Fibroblast of skin of right quadriceps (primary cell): ENCODE measurements at places on chromosomes 1 and 21.

- no peak for DNase-seq
These were observed 115.2 kb upstream of the SNX7 start for GRCh38 chr1:98546319-98546718.

DNA sequence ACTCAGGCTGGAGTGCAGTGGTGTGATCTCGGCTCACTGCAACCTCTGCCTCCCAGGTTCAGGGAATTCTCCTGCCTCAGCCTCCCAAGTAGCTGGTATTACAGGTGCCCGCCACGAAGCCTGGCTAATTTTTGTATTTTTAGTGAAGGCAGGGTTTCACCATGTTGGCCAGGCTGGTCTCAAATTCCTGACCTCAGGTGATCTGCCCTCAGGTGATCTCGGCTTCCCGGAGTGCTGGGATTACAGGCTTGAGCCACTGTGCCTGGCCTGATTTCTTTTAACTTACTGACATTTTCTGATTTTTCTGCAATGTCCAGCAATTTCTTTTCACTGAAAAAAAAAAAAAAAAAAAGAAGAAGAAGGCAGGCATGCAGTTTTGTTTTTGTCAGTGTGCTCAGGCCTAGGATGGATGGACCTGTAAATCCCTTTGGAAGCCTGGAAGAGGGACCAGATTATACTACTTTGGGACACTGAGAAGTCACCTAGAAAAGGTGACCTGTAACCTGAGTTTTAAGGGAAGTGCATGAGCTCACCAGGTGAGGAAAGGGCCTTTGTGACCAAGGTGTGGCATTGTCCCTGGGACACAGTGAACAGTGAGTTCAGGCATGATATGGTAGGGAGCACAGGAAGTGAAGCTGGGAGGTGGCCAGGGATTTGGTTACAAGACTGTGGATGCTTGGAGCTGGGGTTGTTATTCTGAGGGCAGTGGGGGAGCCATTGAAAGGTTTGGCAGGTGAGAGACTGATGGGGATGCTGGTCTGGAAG is 2.7 kb upstream of the TMEM61 start:
- DNase-seq: no peak

DNA sequence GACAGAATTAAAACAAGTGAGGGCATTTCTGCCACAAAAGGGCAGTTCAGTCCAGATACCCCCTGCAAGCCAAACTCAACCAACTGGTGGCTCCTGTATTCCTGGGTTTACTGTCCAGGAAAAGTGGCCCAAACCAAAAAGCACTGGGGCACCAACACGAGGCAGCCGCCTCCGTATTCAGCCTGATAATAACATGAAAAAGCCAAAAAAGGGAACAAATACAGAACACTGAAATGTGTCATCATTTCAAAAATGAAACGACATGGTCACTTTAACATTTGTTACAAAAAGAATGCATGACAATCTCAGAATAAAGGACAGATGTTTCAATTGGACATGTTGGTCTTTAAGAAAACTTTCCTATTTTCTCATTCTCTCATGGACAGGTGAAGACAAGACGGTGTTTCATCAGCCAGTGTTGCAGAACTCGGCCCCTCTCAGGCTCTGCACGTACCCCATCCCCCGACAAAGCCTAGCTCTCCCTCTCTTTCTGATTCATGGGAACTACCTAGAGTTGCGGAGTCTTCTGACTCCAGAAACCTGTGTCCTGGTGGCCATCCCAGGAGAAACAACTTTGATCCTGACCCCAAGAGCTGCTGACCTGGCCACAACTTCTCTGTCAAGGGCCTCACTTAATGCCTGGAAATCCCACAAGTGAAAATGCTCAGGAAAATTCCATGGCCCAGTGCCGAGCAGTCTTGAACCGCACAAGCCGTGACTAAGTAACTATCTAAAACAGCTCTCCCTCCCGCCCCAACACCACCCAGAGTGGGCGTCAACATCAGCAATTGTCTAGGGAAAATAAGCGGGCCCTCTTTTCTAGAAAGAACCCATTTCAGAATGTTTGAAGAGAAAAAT is 27.1 kb downstream of the ZBTB17 start:
- DNase-seq: peak; percentile 92

DNA sequence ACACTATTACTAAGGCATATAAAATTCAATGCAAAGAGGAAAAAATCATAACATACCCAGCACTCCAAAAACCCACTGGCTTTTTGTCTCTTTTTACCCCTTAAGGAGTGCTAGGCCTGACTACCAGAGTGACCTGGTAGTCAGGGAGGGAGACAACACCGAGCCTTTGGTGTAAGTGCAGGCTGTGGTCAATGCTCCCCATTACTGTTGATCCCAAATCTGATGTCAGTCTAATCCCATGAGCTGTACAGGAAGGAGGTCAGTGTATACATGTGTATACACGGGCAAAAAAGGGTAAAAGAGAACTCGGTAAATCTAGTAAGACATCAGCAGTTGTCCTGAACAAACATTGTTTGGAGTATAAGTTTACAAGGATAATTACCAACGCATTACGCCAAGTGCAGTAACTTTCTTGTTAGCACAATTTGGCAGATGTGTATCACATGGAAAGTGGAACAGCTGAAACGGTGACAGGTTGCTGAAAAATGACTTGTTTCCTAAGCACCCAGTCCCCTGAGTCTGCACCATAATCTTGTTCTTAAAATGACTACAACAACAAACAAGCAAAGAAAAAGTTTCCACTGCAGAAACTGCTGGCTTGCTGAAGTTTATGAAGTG is 217.9 kb downstream of the KCNH1 start:
- DNase-seq: no peak

DNA sequence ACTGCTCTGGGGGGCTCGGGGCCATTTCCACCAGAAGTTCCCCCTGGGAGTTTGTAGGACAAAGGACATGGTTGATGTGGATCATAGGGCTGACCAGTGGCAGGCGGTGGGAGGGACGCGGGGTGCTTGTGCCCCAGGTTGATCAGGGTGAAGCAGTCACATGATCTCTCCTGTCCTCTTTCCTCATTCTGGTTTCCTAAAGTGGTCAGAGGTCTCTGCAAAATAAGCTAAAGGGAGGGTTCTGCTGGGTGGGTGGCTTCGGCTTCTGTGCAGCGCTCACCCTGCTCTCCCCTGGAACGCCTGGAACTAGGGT is 9.2 kb downstream of the PDXK start:
- no peak for DNase-seq

DNA sequence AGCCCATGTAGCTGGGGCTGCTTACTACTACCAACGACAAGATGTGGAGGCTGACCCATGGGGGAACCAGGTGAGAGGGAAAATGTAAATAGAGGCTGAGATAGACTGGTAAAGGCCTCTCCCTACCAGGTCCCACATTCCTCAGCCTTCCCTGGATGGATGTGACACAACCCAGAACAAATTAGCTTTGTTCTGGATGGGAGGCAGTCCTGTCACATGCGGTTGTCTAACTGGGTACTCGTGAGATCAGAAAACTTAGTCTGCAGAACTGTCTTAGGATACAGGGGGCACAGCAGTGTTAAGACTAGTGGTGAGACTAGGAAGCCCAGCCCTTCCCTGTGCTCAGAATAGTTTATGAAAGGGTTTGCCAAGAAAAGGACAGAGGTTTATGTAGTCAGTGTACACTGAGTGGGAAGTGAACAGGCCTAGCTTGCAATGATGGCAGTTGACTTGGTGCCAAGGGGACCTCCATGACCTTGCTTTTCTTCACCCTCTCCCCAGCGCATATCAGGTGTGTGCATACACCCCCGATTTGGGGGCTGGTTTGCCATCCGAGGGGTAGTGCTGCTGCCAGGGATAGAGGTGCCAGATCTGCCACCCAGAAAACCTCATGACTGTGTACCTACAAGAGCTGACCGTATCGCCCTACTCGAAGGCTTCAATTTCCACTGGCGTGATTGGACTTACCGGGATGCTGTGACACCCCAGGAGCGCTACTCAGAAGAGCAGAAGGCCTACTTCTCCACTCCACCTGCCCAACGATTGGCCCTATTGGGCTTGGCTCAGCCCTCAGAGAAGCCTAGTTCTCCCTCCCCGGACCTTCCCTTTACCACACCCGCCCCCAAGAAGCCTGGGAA is 8.4 kb downstream of the MMACHC start:
- DNase-seq: no peak

- peak; percentile 89 for DNase-seq
These were observed 240.5 kb downstream of the TGFB2 start for GRCh38 chr1:218585511-218586184.

GRCh38 chr1:85132078-85132720 is 68.6 kb downstream of the SYDE2 start:
- DNase-seq: peak; percentile 17

GRCh38 chr1:83827741-83828140 is 171.2 kb downstream of the TTLL7 start:
- no peak for DNase-seq

DNA sequence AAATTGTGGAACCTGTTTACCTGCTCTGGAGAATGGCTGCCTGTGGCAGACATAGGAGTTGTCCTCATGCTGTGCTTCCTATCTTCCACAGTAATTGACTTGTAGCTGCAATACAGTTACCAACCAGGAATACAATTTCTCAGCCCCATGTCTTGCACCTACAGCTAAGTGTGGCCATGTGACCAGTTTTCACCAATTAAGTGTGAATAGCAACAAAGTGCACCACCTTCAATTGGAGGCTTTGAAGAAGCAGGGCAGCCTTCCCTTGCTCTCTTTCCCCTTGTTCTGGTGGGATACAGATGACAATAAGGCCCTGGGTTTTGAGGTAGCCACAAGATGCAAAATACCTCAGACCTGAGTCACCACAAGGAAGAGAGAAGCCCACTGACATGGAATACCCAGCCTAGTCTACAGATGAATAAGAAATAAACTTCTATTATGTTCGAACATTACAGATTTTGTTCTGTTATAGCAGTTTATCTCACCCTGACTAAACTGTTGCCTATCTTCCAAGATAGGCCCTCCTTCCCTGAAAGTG is 70.2 kb upstream of the S1PR1 start:
- peak; percentile 60 for DNase-seq

GRCh38 chr21:25756190-25756932 is 21.6 kb downstream of the GABPA start:
- DNase-seq: no peak

DNA sequence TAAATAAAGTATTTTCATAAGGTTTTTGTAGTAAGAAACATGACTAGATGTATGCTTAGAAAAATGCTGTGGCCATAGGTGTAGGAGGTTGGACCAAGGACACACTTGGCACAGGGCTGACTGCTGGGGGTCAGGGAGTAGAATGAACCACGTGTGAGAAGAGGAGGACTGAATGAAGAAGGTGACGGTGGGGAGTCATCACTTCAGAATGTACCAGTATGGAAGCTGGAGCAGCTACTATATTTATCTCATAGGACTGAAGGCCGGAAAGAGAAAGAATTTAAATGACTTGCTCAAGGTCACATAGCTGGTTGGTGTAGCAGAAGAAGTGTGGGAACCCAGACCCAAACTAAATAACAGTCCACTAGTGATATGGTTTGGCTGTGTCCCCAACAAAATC is 79.8 kb upstream of the HAO2 start:
- DNase-seq: peak; percentile 19

GRCh38 chr1:116891396-116892079 is 18.2 kb upstream of the PTGFRN start:
- no peak for DNase-seq

DNA sequence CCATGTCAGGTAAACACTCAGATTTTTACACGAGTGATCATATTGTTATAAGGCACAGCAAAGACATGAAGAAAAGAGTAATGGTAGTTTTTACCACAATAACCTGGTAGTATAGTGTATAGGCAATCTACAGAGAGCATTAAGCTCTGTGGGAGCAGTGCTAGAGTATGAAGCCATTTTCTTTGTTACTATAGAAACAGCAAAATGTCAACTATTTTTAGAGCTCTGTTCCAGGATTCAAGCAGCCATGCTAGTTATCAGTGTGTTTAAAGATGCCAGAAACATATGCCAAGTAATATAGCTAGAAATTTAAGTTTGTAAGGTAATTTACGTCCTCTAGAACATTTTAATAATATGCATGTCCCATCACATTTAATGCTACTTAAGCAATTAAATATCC is 77.6 kb upstream of the RGS18 start:
- no peak for DNase-seq

- DNase-seq: no peak
These were observed 206.0 kb downstream of the SETD4 start for GRCh38 chr21:35854281-35854680.

GRCh38 chr1:29459620-29459945 is 223.3 kb downstream of the PTPRU start:
- no peak for DNase-seq

DNA sequence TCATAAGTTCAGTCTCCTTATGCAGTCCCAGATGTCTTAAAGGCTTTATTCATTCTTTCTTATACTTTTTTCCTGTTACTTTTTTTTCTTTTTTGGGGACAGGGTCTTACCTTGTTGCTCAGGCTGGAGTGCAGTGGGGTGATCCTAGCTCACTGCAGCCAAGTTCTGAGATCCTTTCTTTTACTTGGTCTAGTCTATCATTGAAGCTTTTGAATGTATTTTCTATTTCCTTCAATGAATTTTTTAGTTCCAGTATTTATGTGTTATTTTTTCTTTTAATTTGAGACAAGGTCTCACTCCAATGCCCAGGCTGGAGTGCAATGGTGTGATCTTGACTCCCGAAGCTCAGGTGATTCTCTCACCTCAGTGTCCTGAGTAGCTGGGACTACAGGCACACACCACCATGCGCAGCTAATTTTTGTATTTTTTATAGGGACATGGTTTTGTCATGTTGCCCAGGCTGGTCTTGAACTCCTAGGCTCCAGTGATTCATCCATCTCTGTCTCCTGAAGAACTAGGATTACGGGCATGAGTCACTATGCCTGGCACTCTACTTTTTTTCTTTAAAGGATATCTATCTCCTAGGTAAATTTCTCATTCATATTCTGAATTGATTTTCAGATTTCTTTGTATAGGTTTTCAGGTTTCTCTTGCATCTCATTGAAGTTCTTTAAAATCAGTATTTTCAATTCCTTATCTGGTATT is 26.1 kb upstream of the GTF2B start:
- DNase-seq: no peak

- peak; percentile 74 for DNase-seq
These were observed 20.6 kb downstream of the NIBAN1 start for GRCh38 chr1:184953600-184954219.

- no peak for DNase-seq
These were observed 779 bp downstream of the BEND5 start for GRCh38 chr1:48775831-48776392.

DNA sequence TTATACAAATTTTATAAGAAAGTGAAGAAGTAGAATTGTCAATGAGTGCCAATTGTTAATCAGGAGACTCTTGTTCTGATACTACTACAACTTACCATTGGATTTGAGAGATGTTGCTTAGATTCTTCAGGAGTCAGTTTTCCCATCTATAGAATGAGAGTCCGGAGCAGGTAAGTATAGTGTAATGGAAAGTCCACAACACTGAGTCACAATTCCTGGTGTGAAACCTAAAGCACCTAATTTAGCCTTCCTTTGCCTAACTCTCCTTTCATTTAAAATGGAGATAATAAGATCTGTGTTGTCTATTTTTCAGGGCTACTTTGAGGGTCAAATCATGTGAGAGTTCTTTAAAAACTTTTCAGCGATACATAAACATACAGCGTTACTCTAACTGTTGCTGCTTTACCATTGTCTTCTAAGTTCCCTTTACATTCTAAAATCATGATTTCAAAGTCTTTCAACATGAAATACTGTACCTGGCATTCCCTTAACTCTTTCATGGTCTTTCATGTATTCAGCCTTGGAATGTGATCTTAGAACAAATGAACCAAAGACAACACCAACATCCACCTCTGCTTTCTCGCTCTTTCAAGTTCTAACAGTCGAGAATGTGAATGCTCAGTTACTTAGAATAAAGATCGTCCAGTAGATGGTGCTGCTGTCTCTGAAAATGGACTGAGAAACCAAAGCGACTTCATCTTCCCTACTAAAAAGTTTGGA is 90.9 kb downstream of the SLC30A10 start:
- peak; percentile 38 for DNase-seq
